Vagina (tissue), 2 donors: ENCODE measurements at places on chromosomes 7 and 10. TPM values are rescaled to one million over a fixed set of nuclear protein-coding genes. Genes with fewer than 3 reads are reported as not detected.

- DNase-seq: no peak
Observed at GRCh38 chr10:125152450-125153368, 7.7 kb downstream of the CTBP2 start.

DNA sequence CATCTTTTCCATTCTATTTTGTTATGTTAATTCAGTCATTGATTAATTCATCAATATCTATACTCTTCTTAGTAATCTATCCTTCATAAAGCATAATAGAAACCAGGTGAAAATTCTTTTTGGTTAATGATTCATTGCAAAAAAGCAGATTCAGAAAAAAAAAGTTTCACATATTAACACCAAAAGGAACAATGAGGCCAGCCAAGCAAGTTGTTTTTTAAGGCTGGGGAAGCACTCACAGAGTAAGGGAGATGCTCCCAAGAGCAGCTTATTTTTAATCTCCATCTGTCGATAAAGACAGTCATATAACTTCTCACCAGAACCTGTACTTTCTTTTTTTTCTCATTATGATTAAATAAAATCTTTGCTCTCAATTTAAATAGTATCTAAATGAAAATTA is 95.8 kb downstream of the CACNA2D1 start:
- DNase-seq: no peak

- DNase-seq: no peak
Observed at GRCh38 chr7:158249692-158250091, 337.9 kb downstream of the PTPRN2 start.

DNA sequence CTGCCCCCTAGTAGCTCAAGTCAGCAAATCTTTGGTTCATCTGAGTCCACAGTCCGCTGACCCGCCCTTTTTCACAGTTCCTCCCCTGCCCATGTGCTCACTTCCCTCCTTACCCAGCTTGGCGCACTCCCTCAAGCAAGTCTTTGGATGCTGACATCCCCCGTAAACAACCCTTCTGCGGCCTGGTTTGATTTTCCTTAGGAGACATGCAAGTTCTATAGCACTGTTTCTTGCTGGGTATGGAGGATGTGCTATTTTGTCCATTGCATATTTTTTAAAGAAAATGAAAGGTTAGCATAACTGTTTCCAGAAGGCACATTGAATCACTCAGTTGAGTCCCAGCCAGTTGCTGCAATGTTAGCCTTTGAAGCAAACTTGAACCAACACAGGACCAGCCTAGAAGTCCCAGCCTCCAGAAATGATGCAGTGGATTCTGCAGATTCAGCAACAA is 38.2 kb downstream of the HTRA1 start:
- DNase-seq: no peak

DNA sequence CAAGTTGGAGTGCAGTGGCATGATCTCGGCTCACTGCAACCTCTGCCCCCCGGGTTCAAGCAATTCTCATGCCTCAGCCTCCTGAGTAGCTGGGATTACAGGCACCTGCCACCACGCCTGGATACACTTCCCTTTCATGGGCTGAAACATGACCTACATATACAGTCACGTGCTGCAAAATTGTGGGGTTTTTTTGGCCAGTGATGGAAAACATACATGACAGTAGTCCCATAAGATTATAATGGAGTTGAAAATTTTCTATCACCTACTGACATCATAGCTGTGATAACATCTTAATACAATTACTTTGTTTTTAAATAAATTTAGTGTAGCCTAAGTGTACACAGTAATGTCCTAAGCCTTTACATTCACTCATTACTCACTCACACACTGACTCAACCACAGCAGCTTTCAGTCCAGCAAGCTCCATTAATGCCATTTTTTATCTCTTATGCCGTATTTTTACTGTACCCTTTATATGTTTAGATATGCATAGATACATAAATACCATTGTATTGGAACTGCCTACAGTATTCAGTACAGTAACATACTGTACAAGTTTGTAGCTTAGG is 79.9 kb upstream of the TMEM196 start:
- no peak for DNase-seq

- DNase-seq: no peak
Observed at GRCh38 chr7:4861227-4861626, 603 bp downstream of the PAPOLB start.

DNA sequence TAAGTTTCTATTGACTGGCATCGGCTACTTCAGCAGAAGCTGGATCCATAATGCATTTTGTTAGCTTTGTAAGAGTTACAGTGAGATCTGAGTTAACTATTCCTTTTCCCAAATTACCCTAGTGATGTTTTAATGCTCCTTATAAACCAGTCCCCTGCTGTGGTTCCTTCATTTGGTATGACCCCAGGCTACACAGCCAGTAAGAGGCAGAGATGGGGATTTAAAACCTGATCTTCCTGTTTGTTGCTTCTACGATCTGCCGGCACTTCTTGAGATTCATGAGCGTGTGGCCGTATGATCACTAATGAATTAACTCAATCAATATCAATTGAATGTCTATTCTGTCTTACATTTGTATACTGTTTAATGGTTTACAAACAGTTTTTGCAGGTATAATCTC is 86.1 kb downstream of the CACNB2 start:
- DNase-seq: no peak

- DNase-seq: peak; percentile 87
Observed at GRCh38 chr10:70785190-70785589, at the start of gene TBATA. Gene TBATA, minus strand, starts transcription at chr10:70785377. Its CDS starts 1,998 bp downstream, at chr10:70783379.

CDK6 gene
- total RNA-seq: 20.6 TPM

RSPH10B gene
- not detected for total RNA-seq

LRRC17 gene
- 2.9 TPM for total RNA-seq

SPDYE5 gene
- not detected for total RNA-seq
